Stimulated activated CD4-positive, alpha-beta T cell treated with anti-CD3 and anti-CD28 coated beads, Interleukin-1b, Interleukin-23, amount 100 ng/mL, for 4 hours (primary cell): ENCODE measurements at places on chromosomes 2 and 18.

DNA sequence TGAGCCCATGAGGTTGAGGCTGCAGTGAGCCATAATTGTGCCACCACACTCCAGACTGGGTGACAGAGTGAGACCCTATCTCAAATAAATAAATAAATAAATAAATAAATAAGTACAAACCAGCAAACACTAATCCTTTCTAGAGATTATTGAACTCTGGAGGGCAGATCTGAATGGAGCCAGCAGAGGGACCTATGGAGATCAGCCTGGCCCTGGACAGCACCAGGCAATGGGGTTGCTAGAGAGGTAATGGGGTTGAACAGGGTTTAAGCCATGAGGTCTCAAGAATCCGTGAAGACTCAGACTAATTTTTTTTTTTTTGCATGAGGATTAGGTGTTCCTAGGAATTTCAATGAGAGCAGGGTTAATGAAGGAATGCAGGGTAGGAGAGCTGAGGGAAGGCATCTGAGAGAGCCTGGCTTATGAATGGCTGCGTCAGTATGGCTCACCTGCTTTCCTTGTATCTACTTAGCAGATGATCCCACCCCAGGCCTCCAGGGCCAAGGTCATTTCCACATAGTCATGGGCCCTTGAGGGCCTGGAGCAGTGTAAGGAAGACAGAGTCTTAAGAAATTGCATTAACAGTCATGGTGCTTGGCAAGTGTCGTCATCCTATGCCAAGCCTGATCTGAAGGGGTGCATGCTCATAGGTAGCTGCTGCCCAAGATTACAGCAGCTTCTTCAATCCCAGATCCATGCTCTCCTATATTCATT is 34.6 kb upstream of the IL37 start:
- DNase-seq: no peak

- no peak for DNase-seq
Measured at GRCh38 chr2:234823877-234824376, 127.9 kb upstream of the SH3BP4 start.

DNA sequence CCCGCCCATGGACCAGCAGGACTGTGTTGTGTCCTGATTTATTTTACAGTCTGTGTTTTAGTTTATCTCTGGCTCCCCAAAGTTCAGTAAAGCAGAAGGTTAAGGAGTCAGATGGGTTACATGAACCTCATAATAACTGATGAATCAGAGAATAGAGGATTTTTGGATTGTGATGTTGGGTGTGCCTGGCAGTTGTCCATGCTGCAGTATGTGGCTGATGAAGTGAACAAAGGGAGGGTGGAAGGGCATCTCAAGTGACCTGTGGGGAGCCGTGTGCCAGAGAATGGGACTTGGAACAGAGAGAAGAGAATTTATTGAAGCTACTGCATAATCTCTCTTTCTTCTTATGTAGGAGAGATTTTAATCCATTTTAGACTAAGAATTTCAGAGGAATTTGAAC is 145.5 kb downstream of the MAP4K4 start:
- DNase-seq: no peak

DNA sequence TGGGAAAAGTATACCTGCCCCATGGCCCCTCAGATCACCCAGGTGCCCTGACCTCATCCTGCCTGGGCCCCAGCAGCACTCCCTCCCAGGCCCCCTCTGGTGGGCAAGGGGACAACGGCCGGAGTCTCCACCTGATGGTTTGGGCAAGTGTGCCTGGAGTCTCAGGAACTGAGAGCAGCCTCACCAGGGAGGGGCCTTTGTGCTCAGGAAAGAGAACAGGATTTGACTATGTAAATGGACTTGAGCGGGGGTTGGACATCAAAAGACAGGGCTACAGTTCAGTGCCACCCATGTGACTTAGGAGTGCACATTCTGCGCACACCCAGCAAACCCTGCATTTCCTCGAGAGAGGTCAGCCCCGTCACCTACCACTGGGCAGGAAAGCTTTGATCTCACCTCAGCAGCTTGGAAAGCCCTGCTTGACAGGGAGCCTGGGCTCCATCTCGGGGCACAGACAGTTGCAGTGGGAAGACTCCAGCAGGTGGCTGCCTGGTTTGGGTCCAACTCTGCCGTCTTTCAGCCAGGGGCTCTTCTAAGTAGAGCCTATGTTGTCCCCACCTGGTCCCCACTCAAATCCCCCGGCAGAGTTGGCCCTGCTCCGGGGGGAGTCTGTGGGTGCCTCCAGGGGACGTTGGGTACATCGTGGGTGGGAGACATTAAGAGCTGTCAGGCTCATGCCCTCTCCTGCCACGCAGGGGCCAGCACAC is 3.3 kb downstream of the INPP5D start:
- no peak for DNase-seq

- no peak for DNase-seq
Measured at GRCh38 chr2:163794635-163795034, 58.8 kb upstream of the FIGN start.

GRCh38 chr2:100767224-100767653 is 52.7 kb upstream of the NPAS2 start:
- DNase-seq: no peak

DNA sequence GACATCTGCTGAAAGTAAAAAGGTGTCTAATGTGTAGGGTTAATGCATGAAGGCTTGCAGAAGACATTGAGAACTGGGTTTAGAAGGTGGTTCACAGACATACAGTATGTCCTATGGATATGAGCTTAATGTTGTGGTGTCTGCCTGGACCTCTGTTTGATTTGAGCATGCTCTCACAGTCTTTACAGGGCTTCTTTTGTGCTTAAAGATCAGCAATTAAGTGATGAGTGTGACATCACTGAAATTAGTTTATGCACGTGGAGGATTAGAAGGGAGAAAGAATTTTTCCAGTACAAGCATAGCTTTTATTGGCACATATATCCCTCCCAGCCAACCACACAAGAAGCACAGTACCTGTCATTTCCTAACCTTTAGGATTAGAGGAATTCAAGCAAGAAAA is 367.5 kb upstream of the RAB12 start:
- DNase-seq: no peak

DNA sequence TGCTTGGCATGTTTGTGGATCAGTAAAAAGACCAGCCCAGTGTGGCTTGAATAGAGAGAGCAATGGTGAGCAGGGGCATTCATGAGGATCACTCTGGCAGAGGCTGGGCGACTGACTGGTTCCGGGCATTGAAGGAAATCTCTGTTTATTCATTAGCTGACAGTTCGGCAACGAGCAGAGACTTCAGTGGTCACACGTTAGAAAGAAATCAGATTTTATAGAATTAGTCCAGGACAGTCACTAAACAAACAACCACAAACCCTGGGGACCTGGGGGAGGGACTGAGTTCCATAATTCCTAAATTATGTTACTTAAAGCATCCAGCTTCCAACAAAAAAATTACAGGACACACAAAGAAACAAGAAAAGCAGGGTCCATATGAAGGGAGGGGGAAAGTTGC is 72.5 kb downstream of the NOL10 start:
- no peak for DNase-seq

DNA sequence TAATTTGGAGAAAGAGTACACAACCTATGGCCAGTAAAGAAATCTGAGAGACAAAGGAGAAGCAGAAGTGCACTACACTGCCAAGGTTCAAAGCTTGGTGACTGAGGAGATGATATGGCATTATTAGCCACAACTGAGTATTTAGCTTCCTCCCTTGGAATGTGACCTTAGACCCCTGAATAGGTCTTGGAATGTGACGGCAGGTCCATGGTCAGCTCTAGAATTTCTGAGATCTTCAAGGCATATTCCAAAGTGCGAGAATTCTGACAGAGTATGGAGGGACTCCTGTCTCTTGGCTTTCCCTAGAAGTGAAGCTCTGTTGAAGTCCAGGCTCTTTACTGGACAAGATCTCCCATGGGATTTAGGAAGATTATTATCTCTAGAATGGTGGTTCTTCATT is 130.0 kb upstream of the FN1 start:
- DNase-seq: no peak

DNA sequence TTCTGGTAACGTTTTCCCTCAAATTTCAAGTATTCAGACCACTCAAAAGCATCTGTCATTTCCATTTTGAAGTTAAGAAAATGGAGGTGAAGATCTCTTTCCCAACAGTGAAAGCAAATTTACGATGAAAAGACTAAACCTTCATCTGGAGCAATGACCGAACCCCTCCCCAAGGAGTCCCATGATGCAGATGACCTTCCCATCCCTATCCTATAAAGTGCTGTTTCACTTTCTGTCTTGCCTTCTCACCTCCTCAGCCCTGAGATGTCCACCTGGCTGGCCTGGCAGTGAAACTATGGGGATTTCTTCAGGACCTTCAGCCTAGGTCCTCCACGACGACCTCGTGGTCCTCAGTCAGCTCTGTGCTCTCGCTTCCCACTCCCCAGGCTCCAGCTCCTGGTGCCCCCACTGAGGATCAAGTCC is 925 bp upstream of the NPC1 start:
- no peak for DNase-seq

- no peak for DNase-seq
Measured at GRCh38 chr2:60992985-60993392, 24.5 kb upstream of the PEX13 start.

GRCh38 chr18:10401521-10401920 is 52.9 kb upstream of the APCDD1 start:
- no peak for DNase-seq
